Activated CD8-positive, alpha-beta T cell treated with anti-CD3 and anti-CD28 coated beads for 36 hours (primary cell): ENCODE measurements at places on chromosomes 2 and 18. TPM values are rescaled to one million over a fixed set of nuclear protein-coding genes. Genes with fewer than 3 reads are reported as not detected.

The CYTIP gene
- total RNA-seq, result 514 TPM

DNA sequence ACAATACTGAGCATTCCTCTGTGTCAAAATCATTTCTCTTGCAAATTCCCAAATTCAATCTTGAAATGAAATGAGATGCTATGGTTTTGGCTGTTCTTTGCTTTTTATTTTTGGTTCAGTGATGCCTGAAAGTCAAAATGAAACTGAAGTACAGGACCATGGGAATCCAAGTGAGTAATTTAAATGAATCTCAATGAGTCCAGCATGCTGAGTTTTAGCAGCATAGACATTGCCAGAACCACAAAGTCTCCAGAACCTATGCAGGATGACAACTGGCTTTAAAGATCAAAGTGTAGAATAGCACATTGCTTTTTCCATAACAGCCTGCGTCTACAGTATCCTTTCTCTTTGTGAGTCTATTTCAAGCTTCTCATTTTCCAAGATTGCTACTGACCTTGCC is 1050.7 kb upstream of the PIK3C3 start:
- DNase-seq, result no peak

- no peak for DNase-seq
These were observed 112.5 kb upstream of the OTX1 start for GRCh38 chr2:62938126-62938525.

- no peak for DNase-seq
These were observed 40.0 kb downstream of the ASXL2 start for GRCh38 chr2:25838152-25838756.

- DNase-seq, result no peak
These were observed 101.5 kb upstream of the SETBP1 start for GRCh38 chr18:44579028-44579702.

DNA sequence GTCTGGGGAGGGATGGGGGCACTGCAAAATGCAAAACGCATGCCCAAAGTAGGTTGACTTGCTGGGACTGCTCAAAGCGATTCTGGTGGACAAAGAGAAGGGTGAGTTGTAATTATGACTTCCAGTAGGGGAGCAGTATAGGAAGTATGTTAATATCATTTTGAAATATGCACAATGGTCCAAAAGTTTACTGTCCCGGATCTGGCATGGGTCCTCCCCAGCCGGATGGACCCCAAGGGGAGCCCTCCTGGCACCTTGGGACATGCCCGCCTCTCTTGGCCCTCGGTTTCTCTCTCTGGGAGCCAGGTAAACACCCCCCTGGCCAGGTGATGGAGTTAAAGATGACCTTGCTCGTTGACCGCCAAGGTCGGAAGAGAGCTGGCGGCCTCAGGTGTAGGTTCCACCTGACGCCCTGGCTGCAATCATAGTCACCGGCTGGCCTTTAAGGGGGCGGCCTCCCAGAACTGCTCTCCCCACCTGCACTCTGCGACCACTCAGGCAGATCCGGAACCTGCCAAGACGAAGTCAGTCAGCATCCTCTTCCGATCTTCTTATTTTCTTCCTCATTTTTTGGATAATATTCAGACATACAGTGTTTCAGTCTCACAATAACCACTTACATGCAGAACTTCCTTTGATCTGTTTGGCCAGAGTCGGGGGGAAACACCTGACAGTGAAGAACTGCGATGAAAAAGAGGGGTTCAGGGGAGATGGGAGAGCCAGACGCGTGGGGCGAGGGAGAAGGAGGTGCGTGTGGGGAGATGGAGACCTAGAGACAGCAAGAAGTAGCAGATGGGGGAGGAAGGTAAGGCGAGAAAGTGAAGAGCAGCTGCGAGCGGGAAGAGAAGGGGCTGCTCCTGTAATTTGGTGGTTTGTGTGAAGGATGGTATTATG is 148.3 kb downstream of the MEIS1 start:
- no peak for DNase-seq

DNA sequence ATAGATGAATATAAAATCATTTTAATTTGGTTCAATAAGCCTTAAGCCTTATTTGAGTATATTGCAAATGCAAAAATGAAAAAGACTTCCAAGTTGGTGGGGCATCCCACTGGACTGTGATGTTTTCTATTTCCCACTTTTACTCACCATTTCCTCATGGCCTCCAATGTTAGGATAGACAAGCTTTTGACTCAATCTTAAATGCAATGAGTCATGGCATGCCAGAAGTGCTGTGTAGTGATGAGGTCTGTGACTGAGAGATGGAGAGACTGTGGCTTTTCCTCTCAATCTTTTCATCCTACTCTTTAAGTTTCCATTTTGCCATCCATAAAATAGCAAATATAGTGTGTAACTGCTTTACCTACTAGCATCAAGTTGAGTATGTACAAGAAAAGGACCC is 1401.2 kb upstream of the CELF4 start:
- DNase-seq, result no peak

DNA sequence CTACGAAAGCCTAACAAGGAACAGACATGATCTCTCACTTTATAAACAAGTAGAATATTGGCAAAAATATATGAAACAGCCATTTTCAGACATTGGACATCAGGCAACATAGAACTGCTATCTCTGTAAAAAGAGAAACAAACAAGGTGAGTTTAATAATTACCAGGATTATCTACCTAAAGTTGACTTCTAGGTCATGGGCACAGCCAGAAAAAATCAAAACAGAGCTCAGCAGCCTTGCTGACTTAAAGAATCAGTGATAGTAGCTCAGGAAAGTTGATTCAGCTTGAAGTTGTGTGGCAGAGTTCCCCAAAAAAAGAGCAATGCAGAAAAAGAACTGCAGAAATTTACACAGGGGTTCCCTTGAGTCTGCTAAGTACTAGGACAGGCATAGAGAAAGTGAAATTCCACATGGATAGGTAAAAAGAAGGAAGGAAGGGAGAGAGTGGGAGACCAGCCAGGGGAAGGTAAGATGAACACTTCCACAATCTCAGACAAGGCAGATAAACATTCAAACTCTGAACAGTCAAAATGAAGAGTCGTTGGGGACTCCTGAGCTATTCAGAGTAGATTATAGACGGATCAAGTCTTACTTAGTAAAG is 102.0 kb downstream of the EXOC6B start:
- no peak for DNase-seq

The UGT1A3 gene
- not detected for total RNA-seq

DNA sequence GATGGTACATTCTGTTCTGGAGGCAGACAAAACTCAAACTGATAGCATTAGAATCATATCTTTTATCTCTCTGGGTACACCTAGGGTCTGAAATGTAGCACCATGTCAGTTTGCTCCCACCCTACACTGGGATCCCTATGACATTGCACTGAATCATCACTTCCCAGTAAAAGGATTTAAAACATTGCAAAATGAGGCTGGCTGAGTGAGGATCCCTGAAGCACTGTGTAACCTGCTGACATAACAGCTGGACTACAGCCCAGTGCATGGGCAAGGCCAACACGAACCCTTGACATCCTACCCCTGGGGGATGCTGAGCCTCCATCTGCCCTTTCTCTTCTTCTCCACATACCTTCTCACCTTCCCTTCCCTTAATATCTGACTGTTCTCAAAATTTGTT is 253.2 kb downstream of the TTC32 start:
- no peak for DNase-seq

GRCh38 chr2:37794717-37795116 is 123.3 kb upstream of the CDC42EP3 start:
- DNase-seq, result no peak

The ADCYAP1 gene
- total RNA-seq, result not detected

- DNase-seq, result no peak
These were observed 33.6 kb upstream of the ACAA2 start for GRCh38 chr18:49846718-49847470.

DNA sequence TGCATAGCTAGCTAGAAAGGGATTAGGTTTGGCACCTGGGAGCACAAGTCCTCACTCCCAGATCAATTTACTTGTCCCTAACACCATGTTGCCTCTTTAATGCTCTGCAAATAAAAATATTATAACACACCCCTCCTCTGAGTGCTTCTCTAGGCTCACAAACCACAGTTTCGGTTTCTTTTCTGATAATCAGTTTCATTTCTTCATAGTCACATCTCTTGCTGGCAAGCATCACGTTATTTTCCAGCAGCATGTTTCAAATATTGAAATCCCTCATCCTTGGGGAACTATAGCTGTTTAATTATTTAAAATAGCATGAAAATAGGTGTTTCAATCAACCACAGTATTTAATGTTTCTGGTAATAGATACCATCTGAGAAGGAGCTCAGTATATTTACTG is 13.9 kb upstream of the SMCHD1 start:
- no peak for DNase-seq

The ELOA2 gene
- not detected for total RNA-seq

DNA sequence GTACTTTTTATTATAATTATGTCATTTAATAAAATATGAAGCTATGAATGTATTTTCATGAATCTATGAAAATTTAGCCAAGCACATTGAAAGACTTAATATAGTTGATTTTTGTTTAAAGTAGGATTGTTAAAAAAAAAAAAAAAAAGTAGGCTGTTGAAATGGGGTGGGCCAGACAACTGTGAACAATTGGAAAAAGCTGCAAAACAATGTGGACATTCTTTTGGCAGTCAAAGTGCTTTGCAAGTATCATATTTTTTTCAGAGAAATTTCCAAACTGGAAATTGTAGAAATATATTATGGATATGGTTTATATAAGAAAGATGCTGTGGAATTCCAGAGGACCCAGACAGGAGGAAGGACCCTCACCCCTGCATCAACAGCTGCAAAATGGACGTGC is 82.1 kb downstream of the ETAA1 start:
- DNase-seq, result no peak

- no peak for DNase-seq
These were observed 35.3 kb downstream of the RAB31 start for GRCh38 chr18:9743200-9744016.

The EVX2 gene
- not detected for total RNA-seq

DNA sequence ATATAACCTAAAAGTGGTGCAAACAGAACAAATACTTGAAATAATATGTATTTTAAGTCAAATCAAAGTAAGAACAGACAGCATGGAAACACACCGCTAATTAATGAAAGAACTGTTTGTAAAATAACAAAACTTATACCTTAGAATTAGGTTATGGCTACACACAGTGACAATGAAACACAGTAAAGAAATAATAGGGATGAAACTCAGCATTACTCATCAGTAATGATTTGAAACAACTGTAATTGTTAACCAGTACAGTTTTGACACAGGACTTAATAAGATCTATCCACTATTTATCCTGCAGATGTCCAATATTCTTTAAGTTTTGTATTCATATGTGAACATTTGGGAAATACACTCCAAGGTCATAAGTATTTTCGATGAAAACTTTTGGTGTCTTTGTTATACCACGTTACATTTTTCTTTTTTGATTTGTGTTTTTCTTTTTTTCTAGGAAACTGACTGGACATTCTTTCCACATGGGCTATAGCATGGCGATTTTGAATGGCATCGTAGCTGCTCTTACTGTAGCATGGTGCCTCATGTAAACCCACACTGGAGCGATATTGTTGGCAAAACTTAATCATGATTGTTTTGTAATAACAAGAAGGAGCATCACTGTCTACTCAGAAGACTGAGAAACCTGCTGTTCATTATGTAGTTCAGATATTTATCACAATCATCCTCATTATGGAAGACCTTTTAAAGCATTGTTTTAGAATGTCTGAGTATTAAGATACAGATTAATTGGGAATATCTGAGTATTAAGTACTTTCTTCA is 41.1 kb downstream of the ARL6IP6 start:
- no peak for DNase-seq

- DNase-seq, result peak; percentile 34
These were observed 221.5 kb upstream of the ACVR2A start for GRCh38 chr2:147623328-147623727.

DNA sequence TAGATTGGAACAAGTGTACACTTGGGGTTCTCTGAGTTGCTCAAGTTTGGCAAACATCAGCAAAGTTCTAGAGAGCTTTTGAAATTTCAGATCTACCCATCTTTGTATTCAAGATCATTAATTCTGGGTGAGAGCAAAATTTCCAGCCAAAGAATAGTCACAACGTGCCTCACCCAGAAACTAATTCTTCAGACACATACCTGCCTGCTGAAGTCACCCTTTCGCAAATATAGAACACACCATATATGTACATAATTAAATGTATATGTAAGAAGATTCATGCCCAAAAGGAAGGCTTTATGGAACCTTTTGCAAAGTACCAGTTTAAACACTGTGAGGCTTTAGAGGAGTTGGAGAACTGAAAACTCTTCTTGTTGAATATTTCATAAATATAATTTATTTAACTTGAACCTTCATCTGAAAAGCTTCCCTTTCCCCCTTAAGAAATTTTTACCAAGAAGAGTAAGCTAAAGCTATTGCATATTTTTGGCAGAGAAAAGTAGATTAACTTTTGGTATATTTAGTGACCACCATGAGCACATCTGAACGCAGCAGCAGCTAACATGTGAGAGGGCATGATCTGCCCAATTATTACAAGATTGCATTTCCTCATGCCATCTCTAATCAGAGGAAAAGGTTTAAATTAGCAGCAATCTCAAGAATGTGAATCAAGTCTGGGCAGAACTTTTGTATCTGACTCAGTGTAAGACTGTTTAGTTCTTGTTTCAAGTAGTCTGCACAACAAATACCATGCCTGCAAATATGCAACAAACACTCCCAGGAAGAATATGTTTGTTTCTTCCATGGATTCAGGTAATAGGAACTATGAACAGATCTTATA is 8.2 kb downstream of the RND3 start:
- no peak for DNase-seq

- no peak for DNase-seq
These were observed 689.0 kb downstream of the TDRD15 start for GRCh38 chr2:21812766-21813165.

The BMP10 gene
- not detected for total RNA-seq

The PAPOLG gene
- 13.2 TPM for total RNA-seq

GRCh38 chr2:176729706-176730569 is 460.7 kb downstream of the MTX2 start:
- no peak for DNase-seq

DNA sequence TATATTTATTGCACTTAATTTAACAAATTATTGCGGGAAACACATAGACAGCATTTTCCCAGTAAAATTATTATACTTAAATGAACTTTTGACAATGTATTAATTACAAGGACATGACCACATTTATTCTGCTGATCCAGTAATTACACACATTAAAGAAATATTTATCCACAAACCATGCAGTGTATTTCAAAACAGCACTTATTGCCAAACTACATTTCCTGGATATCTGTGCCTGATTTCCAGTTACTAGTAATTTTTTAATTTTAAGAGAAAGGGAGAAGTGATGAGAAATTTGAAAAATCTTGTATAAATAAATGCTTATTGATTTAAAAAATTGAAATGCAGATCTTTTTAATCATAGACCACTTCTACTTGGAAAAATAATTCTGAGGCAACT is 1458.7 kb upstream of the ACVR2A start:
- no peak for DNase-seq

DNA sequence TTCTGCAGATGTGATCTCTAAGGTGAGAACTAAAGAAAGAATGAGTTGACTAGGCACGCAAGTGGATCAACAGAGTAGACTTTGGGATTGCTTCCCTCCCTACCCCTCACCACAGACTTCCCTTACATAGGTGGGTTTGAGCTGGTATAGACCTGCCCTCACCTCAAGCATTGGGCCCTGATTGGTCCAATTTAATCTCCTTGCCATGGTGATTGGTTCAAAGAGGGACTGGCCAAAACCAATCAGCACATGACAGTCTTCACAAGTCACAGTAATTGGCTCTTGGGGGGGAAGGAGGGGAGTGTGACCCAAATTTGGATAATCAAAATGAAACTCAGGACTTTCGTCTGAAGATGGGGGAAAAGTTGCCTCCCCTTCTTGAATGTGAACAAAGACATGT is 36.6 kb upstream of the LNPK start:
- no peak for DNase-seq

GRCh38 chr2:28300485-28301341 is 91.9 kb upstream of the FOSL2 start:
- no peak for DNase-seq

The SP100 gene
- total RNA-seq, result 108 TPM

GRCh38 chr18:74446631-74447403 is 10.3 kb downstream of the DIPK1C start:
- no peak for DNase-seq
